ENCODE measurements at places on chromosomes 11 and 22.

- peak; percentile 61 for DNase-seq
Observed at GRCh38 chr11:8671193-8671612, 11.3 kb downstream of the TRIM66 start.

- DNase-seq = no peak
Observed at GRCh38 chr11:12746593-12747097, 72.4 kb downstream of the TEAD1 start.

DNA sequence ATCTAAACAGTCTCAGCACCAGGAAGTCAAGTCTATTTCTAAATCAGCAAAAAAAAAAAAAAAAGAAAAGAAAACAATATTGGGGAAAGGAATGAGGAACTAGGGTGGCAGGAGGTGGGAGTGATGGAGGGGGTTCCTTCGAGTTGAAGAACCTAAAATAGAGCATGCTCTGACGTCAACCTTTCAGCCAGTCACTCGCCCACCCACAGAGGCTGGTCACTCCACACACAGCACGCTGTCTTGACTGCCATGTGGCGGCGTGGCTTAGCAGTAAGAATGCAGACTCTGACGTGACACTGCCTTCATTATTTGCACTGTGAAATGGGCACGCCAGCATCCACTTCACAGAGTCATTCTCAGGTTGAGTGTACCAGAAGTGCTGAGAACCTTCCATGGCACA is 48.3 kb downstream of the LARGE1 start:
- DNase-seq = no peak

GRCh38 chr11:116192509-116193210 is 580.1 kb downstream of the BUD13 start:
- DNase-seq = no peak

DNA sequence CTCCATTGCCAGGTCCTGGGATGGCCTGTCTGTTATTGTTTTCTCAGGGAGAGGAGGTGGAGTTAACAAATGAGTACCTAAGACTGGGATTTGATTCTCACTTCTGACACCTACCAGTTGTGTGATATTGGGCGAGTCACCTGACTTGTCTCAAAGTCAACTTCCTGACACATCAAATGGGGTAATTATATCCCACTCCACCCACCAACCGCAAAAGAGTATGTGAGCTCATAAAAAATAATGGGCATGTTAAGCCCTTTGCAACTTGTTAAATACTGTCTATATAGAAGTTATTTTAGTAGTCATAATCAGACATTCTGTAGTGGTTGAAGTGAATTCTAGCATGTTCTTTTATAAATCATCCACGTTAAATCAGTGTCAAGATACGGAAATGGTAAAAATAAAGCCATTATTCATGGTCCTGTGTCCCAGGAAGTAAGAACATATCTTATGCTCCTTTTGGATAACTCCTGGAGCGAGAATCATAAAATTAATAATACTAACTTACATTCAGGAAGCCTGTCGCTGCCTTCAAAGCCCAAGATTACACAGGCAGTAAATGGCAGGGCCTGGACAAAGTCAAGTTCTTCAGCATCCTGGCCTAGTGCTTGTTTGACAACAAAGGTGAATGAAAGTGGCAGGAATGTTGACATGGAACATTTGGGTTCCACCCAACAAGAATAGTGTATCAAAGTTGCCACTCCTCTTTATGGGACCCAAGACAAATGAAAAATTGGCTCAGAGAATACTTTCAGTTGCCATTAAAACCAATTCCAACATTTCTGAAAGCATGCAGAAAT is 54.3 kb downstream of the SYTL2 start:
- no peak for DNase-seq

DNA sequence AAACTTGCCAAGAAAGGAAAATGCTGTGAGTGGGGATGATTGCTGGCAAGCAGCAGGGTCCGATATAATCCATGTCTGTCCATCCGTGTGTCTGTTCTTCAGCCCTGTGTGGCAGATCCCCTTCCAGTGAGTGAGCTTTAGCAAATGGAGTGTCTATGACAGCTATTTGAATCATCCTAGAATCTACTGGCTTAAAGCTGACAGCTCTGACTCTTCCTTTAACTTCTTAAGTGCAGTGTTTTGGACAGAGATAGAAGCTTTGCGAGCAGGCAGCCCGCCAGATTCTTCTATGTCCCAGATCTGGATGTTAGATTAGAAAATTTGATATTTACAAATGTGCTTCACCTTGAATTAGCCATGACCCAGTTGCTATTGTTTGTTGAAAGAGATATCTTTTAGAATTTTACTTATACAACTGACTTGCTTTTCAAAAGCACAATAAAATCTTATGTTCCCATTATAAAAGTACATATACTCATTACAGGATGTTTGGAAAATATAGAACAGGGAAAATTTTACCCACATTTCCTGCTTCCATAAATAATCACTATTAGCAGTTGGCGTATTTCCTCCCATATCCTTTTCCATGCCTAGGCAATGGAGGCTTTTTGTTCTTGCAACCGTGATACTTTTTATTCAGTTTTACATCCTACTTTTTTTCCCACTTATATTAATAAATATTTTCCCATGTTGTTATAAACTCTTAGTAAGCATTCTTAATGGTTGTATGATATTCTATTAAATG is 124.5 kb downstream of the COMMD9 start:
- DNase-seq = no peak

DNA sequence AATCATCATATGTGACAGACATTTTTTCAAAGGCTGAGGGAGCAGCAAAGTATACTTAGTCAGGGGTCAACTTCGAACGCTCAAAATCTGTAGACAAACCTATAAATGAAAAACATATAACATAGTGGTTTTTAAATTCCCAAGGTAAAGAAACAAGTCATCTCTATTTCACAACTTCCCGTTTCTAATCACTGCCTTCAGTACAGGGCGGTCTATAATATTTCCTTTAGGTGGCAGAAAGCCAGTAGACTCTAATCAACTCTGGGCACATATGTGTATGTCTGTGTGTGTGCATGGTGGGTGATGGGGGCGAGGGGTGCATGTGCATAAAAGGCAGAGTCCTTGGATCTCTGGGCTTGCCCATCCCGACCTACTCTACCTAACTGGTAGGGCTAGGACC is 55.0 kb upstream of the ARFGAP3 start:
- no peak for DNase-seq

DNA sequence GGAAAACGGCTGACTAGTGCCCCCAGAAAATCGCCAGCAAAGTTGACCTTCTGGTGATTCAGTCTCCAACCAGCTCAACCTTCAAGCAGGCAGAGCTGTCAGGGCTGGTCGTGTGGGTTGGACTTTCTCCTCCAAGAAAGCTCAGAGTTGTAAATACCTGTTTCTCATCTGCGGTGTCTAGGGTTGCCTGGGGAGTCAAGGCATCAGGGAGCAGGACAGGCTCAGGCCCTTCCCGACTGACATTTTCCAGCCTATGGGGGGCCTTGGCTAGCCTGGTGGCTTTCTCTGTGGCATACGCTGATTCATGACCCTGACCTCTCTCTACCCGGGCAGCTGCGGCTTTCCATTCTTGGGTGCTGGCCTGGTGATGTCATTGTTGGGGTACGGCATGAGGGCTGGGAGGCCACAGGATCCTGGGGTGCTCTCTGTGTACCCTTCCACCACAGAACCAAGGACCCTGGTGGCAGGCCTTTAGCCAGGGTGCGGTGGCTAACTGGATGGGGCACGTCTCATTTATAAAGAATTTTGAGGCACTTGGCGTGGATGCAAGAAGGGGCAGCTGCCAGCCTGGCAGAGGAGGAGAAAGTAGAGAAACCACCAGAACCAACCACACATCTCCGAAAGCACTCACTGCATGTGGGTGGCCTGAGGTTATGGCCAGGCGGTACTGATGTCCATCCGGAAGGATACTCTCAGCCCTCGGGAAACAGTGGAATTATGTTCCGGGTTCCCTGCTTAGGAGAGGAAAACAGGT is 64.9 kb downstream of the BCR start:
- no peak for DNase-seq

DNA sequence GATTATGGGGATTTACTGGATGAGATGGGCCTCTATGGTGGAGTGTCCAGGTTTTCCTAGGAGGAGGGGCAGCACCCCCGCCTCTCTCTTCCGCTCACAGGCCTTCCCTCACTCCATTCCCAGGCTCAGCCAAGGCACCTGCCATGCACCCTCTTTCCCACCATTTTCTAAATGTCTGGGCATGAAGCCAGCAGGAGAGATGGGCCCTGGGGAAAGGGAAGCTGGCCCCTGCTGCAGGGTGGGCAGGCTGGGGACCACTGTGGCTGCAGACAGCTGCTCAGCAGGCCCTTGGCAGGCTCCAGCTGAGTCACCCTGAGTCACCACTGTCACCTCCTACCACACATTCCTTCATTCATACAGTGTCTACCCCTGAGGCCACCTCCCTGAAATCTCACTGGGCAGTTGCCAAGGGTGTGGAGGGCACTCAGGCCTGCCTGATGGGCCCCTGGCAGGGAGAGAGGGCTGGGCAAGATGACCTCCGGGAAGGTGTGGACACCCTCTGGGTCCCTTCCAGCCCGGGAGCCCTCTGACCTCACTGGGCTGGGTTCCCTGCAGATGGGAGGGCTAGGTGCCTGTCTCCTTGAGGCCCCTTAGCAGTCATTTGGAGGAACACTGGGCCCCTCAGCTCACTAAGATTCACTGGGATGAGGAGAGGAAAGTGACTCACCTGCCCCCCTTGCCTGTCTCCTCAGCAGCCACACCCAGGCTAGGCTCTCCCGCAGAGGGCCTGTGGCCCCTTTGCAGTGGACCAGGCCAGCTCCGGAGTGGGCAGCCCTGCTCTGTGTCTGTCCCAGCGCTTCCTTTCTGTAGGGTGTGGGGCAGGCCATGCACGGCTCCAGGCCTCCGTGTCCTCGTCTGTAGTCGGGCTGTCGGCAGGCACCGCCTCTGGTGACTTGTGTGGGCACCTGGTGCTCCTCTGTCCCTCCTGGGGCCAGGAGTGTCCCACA is 7.8 kb downstream of the MYEOV start:
- DNase-seq = no peak

DNA sequence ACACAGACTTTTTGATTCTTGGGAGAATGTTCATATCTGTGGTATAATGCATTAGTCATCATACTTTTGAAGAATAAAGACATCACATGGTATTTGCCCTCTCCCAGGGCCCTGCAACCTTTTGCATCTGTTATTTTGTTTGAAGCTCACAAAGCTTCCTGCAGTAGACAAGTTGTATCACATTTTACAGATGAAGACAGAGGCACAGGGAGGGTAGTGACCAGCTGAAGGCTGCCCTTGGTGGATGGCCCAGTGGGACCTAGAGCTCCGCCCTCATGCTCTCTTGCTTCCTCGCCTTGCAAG is 66.4 kb downstream of the UBASH3B start:
- no peak for DNase-seq

GRCh38 chr11:128587415-128587814 is at the start of gene ETS1:
TSS of gene ETS1 (minus strand) at chr11:128587558. CDS start at chr11:128573130, 14,428 bp downstream.
- DNase-seq = no peak

- no peak for DNase-seq
Observed at GRCh38 chr22:41862160-41862529, 29.2 kb downstream of the SREBF2 start.

- DNase-seq = no peak
Observed at GRCh38 chr11:120200677-120201076, 10.2 kb upstream of the OAF start.

DNA sequence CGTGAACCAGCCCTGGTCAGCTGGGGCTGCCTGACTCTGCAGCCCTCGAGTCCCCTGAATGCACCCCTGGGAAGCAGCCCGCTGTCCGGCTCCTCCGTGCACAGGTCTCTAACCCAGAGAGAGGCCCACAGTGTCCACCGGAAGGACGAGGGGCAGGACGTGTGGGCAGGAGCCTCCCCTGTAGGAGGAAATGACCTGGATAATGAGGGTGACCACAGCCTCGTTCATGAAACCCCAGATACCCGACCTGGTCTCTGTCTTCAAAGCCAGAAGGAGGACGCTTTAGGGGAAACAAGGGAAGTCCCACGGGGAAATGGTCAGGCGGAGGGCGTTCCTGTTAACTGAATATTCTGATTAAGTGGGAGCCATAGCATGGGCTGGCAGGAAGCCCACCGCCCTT is 23.3 kb downstream of the LIF start:
- DNase-seq = no peak

GRCh38 chr11:112292785-112293407 is 32.2 kb upstream of the PLET1 start:
- no peak for DNase-seq

- DNase-seq = no peak
Observed at GRCh38 chr11:83256602-83257340, 29.4 kb downstream of the CCDC90B start.

GRCh38 chr22:25555586-25555985 is 8.9 kb upstream of the GRK3 start:
- DNase-seq = no peak

DNA sequence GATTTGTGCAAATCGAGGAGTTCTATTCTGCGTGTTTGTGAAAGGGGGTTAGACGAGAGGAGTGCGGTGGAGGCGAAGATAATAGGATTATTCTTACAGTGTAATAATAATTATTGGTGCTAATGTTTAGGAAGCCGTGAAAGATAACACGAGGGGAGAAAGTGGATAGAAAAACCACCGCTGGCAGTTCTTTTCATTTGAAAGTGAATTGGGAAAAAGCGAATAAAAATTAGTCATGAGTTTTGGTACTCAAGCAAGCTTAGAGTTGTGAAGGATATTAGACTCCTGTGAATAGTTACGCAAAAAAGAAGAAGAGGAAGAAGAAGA is 575 bp downstream of the SLC6A5 start:
- DNase-seq = no peak

GRCh38 chr11:2450321-2451041 is 5.7 kb downstream of the KCNQ1 start:
- DNase-seq = no peak

DNA sequence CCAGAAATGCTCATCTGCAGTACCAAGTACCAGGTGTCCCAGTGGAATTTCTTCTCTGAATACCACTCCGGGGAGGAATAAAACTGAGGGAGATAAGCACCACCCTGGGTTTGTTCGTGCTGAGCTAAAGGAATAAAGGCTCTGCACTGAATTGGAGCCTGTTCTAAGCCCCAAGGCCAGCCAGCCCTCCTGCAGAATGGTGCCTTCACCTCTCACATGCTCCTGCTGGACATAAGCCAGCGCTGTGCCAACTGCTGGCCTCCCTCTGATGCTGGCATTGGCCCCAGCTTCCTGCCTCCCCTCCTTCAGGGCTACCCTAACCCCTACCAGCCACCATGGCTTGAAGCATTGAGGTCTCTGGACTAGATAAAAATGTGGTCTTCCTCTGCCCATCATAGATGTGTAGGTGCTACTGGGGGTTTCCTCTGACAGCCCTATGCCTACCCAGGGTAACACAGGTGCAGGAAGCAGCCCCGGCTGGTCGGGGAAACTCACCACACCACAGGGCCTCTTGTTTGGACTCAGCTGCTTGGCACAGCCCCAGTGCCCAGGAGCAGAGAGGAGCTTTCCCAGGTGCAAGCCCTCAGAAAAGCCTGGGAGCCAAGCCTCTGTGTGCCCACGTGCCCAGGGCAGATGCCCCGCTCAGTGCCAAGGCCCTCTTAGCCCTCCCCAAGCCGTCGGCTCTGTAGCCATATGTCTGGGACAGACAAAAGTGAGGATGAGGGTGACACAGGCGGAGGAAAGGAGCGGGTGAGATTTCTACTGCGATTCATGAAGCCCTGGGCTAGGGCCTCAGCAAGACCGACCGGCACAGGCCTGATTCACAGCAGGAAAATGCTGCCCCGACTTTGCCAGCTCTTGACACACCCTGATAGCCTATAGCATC is 34.1 kb upstream of the JAM3 start:
- DNase-seq = no peak

GRCh38 chr22:29342577-29343312 is 27.2 kb upstream of the RASL10A start:
- no peak for DNase-seq
